Spleen (tissue), 13 donors: ENCODE measurements at places on chromosomes 3 and 15.

DNA sequence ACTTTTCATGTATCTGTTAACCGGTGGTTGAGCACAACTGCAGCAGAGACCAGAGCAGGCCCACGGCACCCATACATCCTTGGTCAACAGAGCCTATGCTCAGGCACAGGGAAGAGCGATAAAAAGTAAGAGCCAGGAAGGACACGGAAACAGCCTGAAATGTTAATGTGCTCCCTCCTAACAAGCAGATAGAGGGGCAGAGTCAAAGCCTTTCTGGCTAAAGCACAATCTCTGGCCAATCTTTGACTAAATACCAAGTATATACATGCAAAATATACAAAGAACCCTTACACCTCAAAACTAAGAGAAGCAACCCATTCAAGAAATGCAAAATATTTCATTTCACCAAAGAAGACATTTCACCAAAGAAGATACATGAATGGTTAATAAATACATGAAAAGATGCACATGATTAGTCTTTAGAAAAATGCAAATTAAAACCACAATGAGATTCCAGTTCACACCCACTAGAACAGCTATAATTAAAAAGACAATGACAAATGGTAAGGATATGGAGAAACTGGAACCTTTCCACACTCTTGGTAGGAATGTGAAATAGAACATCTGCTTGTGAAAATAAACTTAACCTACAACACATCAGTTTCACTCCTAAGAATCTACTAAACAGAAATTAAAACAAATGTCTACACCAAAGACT lies 88.0 kb downstream of the OSBPL10 start:
- DNase-seq: no peak

GRCh38 chr15:43126356-43126755 lies 7.0 kb upstream of the TMEM62 start:
- DNase-seq: no peak

DNA sequence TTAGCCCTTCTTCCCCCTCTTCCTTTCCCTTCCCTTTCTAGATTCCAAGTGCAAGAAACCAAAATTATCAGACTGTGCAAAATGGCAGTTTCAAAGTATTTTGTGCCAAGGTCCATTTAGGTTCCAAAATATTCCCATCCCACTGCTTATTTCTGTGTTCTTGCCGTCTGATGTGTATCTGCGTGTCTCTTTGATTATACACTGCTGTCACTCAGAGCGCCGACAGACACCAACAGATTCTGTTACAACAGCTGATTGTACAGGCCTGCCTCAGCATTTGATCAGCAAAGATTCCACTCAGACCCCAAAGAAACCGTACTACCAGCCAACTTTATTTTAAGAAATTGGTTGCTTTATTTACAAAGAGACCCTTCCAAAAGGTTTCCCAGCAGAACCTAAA lies 225.6 kb upstream of the SATB1 start:
- DNase-seq: no peak

- DNase-seq: no peak
Measured at GRCh38 chr3:38127611-38128302, 9.2 kb downstream of the ACAA1 start.

DNA sequence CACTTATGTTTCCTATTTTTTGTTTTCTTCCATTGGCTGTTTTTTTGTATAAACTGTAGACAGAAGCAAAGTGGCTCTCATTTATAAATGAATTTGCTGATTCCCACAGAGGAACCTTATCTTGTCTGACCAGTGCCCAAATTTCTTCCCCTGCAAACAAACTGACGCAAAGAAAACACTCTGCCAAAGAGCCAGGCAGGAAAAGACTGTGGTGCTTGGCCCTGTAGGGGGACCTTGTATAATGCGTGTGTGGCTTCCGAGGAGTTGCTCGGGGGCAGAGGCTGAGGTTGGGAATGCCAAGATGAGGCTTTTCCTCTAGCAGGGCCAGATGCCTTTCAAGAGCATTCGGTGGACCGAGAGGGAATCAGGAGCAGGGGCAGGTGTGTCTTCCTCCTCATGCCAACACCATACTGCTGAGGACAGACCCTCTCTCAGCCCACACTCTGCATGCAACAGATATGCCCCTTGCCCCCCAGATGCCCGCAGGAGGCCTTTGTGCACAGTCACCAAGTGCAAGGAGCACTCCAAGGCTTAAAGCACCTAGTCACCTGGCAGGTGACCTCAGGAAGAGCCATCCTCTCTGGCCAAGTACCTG lies 104.3 kb upstream of the ABHD17C start:
- DNase-seq: no peak

DNA sequence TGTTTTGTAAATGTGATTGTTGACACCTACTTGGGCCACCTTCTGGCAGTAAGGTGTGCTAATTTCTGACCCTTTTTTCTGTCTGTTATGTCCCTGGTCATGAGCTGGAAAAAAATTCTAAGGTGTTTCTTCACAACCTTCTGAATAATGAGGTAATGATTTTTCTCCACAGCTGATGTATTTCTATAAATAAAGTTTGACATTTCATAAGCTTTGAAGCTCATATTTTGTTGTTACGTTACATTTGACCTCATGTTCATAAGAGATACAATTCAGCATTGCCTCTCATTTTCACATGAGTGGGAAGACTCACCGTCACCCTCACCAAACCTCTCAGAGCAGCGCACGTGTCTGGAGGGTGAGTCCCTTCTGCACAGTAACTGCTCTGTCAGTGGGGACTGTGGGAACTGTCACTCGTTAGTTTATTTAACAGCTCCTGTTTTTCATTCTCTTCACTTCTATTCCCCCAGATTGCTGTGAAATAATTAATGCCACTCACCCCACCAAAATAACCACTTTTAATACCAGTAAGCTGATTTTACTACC lies 140.9 kb downstream of the PLCL2 start:
- DNase-seq: no peak

GRCh38 chr15:98586066-98586465 lies 62.3 kb upstream of the IGF1R start:
- no peak for DNase-seq

DNA sequence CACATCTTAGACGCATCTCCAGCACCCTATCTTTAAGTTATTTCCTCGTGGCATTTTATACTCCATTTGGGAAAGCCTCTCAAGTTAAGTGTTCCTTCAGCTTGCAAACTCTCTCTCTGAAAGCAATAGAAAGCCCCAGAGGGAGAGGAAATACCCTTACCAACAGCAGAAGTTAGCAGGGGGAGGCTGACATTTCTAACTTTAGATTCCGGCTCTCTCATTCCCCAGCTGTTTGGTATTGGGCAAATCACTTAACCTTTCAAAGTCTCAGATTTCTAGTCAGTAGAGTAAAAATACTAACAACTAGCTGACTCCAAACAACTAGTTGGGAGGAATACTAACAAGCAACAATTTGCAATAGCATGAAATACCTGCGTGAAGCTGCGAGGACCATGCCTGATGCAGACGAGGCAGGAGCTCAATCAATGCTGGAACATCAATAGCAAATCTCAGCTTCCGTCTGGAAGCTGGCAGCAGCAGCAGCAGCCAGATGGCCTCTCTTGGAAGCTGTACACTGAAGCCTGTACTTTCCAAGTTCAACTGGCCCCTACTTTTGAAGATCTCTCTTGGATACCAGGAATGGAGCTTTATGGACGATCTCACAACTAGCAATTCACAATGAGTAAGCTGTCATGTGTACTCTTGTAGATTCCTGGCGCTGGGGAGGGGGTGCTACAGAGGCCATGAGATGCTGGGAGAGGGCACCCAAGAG lies 47.8 kb downstream of the THBS1 start:
- no peak for DNase-seq

DNA sequence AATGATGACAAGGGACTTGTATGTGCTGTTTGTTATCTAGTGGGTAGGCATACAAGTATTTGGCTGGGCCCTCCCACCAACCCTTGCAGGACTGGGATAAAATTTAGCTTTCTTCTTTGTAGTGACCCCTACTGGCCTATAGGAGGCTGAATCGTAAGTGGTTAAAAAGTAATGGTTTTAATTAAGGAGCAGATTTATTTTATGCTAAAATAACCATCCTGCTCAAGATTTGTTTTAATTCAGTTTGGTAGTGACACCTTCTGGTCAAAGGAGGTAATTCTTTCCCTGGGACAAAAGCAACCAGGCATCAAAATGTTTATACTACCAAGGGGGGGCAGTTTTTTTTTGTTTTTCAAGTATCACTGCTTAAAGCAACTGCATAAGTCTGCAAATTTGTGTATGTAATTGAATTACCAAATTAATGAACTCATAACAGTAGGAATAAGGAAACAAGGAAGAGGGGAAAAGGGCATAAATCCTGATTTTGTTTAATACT lies 70.7 kb downstream of the TOP2B start:
- DNase-seq: no peak

DNA sequence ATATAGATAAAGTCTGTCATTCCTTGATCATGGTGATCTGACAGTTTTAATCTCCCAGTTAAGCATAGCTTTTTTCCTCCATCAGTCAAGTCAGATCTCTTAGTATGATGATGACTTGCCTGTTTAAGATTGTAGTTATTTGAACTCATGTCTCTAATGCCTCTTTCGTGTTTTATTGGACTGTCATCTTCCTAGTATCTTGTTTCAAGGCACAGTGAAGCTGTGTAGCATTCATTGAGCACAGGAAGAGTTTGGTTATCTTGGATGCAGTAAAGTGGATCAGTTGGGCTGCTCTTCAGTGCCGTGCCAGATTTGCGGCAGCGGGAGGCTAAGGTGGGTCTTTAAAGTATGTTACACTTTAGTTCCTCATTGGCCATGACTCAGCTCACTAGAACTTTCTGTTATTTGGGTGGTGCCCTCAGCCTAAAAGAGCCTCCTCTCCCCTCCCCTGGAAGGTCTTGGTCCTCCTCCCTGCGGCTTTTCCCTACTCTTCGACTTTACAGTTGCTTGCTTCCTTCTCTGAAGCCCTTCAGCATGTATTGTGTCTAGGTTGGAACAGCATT lies 45.7 kb upstream of the SKOR1 start:
- no peak for DNase-seq

DNA sequence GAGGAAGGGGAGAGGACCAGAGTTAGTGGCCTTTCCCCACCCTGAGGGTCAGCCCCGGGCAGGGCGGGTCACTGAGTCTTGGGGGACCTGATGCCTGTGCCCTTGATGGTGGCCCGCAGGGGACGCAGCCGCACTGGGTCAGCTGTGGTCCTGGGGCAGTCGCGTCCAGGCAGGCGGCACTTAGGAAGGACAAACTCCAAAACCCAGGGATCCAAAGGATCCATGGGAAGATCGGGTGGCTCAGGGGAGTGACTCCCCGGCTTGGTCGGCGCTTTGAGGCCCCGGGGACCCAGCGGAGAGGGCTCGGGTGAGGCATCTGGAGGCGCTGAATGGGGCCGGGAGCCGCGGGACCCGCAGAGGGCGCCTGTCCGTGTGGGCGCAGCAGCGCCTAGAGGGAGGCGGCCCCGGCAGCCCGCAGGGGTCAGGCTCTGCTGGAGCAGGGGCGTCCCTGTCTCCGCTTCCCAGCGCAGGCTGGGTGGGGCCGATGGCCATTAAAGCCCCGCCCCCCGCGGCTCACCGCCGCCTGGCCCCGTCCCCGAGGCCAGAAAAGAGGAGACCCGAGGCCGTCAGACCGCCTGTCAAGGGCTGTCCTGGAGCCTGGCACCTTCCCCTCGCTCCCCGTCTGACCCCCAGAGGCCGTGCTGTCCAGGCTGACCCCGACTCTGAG lies 17.5 kb downstream of the CIDEC start:
- peak; percentile 84 for DNase-seq

- no peak for DNase-seq
Measured at GRCh38 chr3:139935016-139935865, at the start of gene CLSTN2. TSS of gene CLSTN2 (plus strand) at chr3:139935185.

DNA sequence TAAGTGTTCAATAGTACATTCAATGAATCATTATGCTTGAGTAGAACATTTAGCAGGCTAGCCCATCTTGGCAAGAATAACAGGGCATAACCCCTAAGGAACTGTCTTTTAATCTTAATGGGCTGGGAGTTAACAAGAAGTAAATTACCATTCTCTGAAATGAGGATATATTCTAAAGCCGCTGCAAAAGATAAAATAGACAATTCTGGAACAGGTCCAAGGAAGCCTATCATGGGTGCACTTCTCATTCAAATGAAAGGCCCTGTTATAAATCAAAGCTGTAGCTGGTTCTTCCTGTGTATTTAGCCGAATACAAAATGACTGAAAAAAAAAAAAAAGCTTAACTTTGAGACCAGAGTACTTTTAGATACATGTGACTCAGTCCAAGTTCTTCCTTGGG lies 15.6 kb downstream of the MTHFS start:
- no peak for DNase-seq

DNA sequence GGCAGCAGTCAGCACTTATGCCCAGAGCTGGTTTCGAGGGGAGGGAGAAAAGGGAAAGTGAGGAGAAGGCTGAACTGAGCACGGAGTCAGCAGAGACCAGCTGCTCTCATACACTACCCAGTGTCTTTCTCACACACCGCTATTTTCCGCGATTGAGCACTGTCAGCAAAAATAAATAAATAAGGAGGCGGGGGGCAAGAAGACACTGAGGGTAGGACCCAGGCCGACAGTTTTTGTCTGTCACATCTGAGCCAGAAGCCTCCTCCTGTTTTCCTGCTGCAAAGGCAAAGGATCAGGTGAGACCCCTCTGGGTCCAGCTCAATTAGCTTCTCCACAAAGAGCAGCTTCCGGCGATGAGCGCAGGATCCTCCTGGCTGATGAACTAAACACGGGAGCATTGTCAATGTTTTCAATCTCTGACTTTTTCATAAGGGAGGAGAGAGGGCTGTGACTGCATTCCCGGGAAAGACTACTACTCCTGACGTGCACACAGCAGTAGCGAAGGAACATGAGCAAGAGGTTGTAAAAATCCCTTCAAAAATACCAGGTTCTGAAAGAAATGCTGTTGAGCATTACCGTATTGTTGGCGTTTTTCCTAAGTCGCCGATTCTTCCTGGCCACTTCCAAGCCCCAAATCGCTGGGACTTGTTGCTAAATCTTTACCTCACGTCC lies 1.3 kb downstream of the FRMD5 start:
- DNase-seq: no peak

DNA sequence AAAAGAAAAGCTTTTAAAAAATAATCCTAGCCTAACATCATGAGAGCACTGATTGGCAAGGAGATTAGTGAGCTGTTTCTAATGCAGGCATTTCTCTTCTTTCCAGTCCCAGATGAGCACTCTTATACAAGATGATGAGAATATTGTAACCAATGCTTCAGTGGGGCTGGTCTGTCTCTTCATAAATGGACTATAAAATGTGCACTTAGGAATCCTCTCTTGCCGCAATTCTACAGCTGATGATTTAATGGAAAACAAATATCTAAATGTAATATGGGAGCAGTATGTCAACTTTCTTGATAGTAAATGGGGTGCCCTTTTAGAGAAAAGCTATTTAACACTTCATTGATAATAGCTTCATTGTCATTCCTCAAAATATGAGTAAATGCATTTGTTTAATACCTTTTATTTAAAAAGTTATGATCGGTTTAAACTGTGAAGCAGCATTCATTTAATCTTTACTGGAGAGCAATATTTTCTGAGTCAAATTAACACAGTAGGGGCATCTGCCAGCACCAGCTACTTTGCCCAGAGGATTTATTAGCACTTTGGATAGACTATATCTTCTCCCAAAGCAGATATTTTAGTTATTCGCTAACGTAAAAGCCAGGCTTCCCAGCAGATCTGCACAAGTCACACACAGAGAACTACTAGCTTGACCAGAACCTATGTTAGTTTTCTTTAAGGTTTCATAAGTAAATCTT lies 985.9 kb downstream of the DIPK2A start:
- DNase-seq: no peak
